ENCODE measurements at places on chromosomes 12 and 14.

GRCh38 chr12:60027266-60027665 lies 431.4 kb downstream of the SLC16A7 start:
- no peak for DNase-seq

DNA sequence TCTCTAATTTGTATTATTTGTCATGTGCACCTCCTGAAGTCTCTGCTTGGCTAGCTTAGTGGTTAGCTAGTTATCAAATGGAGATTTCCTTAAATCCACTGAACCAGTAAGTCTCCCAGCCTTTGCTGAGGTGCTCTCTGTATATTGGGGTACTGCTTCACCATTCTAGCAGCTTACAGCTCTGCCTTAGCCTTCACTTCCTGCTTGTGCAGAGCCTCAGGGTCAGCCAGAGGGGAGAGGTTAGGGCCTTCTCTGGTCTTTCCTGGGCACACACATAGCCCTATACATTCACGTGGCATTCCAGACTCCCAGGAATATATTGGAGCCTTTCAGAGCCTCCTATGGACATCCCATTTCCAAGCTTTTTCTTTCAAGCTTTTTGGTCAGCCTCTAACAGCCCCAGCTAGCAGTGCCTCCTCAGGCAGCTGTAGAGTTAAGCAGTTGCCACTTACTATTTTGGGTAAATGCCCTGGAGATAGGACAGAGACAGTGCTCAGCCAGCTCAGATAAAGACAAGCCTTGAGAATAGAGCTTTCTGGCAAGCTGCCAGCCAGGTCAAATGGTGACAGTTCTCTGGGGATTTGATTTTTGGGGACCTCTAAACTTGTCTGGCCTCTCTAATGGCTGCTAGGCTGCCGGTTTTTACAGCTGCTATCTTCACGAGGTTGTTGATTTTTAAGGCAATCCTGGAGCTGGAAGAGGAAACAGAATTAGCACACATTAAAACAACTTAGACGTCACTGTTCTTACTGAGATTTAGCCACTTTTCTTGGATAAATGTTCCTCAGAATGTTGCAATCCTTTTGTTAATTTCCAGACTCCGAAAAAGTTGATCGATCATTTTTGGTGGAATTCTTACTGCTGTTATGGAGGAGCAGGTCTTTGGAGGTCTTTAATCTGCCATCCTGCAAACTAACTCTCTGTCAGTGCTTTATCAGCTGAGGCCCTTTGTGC lies 32.9 kb downstream of the FBXW8 start:
- DNase-seq = no peak

GRCh38 chr12:117827660-117828059 lies 141.1 kb downstream of the KSR2 start:
- DNase-seq = no peak

DNA sequence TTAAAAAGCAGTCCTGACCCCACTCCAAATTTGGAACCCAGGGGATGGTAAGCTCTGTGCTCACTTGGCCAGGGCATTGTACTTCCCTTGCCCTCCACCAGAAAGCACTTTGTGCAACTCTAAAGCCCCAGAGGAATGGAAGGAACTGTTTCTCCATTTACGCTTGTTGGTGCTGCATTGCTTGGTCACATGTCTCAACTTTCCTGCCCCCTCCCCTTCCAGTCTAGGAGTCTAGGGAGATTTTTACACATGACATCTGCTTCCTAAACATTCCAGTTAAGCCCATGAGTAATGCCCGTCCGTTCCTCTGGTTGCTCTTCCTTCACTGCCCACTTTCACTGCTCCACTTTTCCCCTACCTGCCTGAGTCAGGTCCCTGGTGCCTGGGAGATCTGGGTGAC lies 92.6 kb upstream of the MAP1LC3B2 start:
- DNase-seq = peak; percentile 35

DNA sequence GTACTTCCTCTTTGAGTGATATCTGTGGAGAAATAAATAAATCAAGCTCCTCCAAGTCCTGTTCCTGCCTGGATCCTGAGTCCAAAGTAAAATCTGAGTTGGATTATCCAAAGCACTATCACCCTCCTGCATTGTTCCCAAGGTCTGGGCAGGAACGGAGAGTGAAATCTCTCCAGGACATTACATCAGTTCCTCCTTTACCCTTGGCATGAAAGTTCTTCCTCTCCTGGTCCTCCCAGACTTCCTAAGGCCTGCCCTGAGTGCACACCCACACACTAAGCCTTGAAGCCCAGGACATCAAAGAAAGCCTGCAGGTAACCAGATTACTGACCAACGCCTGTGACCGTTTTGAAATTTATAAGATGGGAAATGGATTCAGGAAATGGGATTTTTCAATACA lies 206.8 kb upstream of the BCL2L14 start:
- DNase-seq = no peak

DNA sequence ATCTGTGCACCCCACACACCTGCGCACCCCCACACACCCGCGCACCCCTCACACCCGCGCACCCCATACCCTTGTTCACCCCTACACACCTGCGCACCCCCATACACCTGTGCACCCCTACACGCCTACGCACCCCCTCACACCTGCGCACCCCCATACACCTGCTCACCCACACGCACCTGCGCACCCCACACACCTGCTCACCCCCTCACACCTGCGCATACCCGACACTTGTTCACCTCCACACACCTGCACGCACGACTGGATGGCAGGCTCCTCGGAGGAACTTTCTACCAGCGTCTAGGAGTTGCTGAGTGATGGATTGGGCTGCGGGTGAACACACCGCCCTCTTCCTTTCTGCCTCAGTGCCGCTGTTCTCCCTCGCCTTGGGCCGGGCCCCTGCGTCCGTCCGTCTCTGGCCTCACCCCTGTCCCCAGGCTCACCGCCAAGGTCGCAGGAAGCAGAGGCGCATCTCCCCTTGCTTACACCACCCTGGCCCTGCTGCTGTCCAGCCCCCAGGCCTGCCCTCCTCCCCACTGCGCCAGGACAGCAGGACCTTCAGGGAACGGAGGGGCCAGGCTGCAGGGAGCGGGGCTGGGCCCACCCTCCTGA lies 20.7 kb upstream of the TMEM106C start:
- DNase-seq = no peak

- DNase-seq = no peak
These were observed 77.9 kb upstream of the SOX5 start for GRCh38 chr12:24027352-24027751.

- no peak for DNase-seq
These were observed 5.5 kb downstream of the PRKCH start for GRCh38 chr14:61326847-61327246.

DNA sequence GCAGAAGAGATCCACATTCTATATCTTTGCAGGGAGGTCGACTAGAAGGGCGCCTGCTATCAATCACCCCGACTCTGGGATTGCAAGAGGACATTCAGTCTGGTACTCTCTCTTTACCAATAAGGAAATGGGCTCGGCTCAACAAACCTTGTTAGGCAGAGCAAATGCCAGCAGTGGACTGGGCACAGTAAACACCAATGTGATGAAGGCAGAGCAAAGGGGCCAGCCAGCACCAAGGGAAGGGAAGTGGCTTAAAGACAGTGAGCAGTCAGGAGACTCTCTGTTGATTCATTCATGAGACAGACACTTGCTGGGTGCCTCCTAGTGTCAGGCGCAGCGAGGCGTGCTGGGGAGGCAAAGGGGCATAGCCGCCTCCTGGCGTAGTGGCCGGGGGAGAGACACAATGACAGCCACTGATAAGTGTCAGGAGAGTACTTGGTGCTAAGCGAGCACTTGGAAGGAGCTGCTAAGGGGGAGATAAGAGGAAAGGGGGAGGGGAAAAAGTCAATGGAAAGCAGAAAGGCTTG lies 34.1 kb downstream of the TMCC3 start:
- DNase-seq = peak; percentile 82

- DNase-seq = no peak
These were observed 81.2 kb upstream of the ATF7IP start for GRCh38 chr12:14284184-14284722.

DNA sequence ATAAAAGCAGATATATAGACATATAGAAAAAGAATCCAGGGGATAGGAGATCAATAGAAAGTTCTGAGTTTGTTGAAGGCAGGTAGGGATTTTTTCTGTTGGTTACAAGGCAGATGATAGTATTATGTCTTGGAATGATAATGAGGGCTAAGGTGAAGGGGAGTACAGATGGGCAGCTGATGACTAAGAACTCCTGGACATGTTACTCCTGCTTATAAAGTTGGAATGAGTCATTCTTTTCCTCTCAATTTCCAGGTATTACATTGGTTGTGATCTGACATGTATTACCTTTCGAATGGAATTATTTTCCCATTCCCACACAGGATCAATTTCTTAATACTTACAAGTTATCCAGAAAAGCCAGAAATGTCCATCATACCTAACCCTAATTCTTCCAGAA lies 545.2 kb upstream of the MGAT4C start:
- peak; percentile 11 for DNase-seq

DNA sequence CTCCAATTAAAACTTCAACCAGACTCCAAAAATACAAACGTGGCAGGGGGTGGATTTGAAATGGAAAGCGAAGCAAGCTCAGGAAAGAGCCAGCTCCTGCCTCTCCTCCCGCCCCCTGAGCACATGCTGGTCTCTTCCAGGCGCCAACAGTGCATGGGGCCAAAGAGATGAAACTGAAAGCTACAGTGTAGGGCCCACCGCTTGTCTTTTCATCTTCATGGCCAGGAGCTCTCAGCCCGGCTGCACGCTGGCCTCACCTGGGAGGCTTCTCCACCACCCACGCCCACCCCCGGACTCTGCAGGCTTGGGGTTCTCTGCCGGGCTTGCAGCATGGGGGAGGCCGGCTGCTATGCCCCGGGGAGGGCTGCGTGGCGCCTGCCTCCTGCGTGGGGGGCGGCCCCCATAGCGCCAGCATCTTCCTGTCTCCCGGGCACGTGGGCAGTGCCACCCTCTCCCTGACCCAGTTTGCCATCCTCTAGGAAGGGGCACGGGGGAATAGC lies 2.0 kb downstream of the RIMBP2 start:
- no peak for DNase-seq

DNA sequence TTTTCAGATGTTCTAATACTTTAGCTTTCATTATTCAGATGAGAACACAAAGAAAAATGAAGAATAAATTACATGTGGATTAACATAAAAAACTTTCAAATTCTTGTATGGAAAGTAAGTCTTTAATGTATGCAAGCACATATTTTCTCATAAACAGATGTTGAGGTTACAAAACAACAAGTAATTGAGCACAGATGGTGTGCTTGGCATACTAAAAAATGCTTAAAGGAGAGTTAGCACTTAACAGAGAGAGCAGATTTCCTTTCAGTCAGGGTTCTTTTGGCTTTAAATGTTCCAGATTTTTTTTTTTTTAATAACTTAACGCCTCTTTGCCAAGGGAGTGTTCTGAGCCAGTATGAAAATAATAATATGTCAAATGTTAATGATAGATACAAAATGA lies 96.0 kb downstream of the RASSF9 start:
- DNase-seq = no peak

- DNase-seq = no peak
These were observed 114.4 kb downstream of the SPTSSA start for GRCh38 chr14:34347683-34348082.

All from ELR (cell line).